ENCODE measurements at places on chromosomes 1 and 21.

DNA sequence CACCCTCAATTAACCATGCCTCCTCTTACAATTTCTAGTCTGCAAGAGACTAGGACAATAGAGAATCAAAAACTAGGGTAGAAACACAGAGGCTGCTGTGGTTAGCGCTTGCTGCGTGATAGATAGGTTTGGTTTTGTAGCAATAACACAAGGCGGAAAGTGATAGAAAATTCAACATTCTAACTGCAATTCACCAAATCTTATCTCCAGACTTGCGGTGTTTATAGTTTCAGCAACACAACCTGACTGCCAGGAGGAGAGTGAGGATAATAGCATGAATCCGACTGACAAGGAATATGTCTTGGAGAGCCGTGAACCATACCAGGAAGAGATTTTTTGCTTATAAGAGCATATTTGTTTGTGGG lies 30.7 kb upstream of the IFNAR2 start:
- no peak for DNase-seq

DNA sequence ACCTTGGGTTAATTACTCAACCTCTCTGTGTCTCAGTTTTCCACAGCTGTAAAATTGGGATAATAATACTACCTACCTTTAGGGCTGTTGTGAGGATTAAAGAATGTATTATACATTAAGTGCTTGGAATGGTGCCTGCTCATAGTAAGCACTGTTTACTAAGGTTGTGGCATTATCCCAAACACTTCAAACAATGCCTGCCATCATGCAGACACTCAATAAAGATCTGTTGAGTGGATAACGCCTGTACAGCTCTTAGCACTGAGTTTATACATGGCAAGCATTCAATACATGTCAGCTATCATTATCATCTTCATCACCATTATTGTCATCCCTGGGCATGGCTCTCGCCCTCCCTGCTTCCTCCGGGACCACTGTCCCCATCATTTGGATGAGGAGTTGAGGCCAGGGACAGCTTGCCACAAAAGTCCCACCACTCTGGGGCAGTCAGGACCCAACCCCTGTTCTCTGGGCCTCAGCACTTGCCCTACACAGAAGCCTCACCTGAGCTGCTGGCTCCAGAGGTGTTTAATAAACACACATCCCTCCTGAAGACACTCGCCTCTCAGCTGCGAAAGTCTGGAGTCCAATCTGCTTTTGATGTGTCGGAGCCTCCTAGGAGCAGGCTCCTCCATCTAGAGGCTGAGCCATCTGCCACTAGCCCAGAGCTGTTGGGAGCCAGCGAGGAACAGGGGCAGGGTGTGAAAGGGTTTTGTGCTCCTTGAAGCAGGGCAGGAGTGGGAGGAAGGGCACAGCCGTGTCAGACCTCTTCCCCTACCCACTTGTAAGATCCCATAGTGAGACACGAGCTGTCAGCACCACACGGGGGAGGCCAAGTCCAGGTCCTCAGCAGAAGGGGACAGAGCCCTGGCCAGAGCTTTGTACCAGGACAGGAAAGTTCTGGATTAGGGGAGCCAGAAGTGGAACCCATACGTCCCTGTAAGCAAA lies 80.9 kb upstream of the ZC3H12A start:
- DNase-seq = no peak

DNA sequence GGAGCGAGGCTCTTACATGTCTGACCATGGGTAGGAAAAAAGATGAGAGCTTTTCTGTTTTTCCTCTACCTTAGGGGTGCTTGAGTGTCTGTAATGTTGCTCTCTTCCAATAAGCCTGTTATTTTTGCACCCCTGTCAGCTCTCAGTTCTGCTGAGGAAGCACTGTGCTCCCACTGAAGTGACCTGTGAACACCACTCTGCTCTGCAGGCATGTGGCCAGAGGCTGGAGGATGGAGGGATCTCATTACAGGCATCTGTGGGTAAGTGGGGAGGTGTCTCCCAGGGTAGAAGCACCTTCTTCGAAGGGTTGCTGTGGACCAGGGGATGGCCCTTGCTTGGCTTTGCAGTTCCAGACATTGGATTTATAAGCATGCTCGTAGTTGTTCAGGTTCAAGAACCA lies 56.8 kb upstream of the RBM15 start:
- DNase-seq = no peak

- no peak for DNase-seq
Observed at GRCh38 chr1:210935905-210936304, 198.0 kb downstream of the KCNH1 start.

GRCh38 chr1:48649880-48650279 lies 126.8 kb downstream of the BEND5 start:
- DNase-seq = no peak

GRCh38 chr1:221696718-221697461 lies 45.0 kb downstream of the DUSP10 start:
- DNase-seq = no peak

DNA sequence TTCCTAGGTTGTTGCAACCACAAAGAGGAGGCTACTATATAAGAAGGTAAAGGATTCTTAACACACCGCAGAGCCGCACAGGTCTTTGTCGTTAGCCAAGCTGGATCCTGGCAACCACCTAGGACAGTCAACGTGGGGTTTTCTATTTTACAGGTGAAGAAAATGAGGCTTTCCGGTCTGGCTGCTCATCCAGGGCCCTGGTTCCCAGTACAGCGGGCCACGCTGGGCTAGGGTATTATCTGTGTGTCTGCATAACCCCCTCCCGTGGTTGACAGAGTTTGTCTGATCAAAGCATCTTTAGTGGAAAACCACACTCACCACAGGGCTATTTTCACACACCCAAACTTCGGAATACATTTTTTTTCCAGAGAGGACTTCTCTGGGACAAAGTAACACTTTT lies 39.0 kb upstream of the PDE9A start:
- no peak for DNase-seq

- DNase-seq = peak; percentile 83
Observed at GRCh38 chr1:206507284-206508129, at the start of gene RASSF5. RASSF5 (plus strand) TSS chr1:206507531; CDS start chr1:206507603, 72 bp downstream.

- DNase-seq = no peak
Observed at GRCh38 chr21:32770871-32771523, 558 bp downstream of the PAXBP1 start.

DNA sequence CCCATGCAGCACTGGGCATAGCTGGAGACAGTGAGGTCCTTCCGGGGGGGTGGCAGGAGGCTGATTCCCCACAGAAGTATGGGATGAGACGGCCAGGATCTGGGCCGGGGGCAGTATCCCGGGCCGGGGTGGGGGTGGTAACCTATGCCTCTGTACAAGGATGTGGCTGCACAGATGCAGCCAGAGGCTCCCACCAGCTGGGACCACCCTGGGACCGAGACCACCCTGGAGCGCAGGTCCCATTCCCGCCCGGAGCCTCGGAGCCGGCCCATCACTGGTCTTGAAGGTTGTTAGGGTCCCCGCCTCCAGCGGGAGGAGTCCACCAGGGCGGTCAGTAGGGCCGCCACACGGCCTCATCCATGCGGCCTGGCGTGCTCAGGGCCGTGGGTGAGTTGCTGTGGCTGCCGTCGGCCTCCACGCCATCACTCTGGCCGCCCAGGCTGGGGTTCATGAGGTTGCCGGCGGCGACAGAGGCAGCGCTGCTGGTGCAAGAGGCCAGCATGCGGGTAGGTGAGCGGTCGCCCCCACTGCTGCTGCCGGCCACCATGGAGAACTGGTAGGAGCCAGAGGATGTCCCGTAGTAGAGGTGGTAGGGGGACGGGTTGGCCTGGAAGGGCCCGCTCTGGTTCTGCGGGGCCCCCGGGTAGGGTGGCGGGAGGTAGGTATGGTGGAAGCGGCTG lies 28.1 kb downstream of the RUNX3 start:
- no peak for DNase-seq

GRCh38 chr1:235265900-235266299 lies 62.1 kb downstream of the ARID4B start:
- no peak for DNase-seq

DNA sequence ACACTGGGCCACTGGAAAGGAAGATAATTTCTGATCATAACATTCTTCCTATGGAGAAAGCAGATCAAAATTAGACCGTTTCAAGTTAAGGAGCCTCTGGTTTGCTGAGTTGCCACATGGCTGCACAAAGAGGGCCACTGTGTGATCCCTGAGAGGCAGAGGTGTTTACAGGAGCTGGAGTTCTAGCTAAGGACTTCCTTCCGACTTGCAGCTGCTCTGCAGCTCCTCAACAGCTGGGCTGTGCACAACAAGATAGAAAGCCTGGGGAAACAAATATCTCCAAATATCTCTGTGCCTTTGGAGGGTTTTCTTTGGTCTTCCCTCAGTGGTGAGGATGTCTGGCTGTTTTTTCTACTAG lies 26.8 kb downstream of the GADD45A start:
- DNase-seq = no peak

DNA sequence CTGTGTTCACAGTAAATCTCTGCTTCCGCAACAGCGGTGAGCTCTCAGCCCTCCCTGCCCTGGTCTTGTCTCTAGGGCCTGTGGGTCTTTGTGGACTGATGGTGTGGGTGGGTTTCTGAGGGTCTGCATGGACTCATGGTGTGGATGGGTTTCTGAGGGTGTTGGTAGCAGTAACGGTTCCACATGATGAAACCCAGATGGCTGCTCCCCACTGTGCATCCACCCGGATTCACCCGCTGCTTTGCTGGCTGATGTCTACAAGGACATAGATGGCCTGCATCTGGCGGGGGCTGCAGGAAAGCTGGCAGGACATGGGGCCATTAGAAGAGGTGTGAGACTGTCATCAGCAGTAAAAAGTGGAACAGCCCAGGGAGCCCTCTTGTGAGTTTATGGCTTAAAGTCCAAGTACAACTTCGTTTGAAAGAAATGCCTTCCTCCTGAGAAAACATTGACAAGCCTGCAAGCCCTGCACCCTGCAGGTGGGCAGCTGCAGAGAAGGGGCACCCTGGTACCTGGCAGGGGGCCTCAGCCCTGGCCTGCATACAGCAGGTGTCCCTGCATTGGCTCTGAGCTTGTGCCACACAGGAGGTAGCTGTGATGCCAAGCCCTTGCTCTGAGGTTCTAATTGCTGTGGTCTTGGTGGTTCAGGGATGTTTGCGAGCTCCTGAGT lies 156.9 kb upstream of the COL6A1 start:
- DNase-seq = no peak

DNA sequence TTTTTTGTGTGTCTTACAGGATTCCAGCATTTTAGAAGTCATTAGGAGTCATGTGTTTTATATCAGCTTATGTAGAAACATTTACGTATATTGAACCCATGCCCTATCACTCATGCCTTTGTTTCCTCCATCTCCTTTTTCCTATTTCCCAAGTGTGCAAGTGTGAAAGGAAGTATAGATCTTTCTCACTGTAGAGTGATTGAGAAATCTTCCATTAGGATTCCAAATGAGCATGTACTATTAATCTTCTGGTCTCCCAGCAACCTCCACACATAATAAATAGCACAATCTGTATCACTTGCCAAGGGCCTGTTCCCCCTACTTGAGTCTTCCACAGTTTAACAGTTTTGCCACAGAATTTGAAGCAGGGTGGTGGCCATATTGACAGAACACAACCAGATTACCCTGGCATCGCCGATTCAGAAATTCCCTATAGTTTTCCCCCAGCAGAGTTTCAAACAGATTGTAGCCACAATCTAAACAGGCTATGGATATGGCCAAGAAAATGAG lies 1052.8 kb downstream of the TTLL7 start:
- DNase-seq = no peak

GRCh38 chr1:157515709-157516108 lies 36.6 kb downstream of the FCRL5 start:
- no peak for DNase-seq

DNA sequence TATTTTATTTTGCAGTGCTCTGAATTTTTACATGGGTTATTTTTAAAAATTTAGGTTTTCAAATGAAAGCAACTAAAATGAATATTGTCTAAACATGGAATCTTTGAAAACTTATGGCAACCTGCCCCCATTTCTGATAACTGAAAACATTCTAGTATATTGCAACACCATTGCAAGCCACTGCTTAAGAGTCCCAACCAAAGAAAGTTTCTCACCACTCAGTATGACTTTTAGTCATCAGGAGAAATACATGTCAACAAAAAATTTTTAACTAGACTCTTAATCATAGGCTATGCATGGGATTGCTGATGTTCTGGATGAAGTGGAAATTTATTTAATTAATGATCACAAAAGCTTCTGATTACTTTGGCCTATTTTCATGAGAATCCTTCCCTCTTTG lies 112.1 kb downstream of the TNFSF18 start:
- DNase-seq = no peak

DNA sequence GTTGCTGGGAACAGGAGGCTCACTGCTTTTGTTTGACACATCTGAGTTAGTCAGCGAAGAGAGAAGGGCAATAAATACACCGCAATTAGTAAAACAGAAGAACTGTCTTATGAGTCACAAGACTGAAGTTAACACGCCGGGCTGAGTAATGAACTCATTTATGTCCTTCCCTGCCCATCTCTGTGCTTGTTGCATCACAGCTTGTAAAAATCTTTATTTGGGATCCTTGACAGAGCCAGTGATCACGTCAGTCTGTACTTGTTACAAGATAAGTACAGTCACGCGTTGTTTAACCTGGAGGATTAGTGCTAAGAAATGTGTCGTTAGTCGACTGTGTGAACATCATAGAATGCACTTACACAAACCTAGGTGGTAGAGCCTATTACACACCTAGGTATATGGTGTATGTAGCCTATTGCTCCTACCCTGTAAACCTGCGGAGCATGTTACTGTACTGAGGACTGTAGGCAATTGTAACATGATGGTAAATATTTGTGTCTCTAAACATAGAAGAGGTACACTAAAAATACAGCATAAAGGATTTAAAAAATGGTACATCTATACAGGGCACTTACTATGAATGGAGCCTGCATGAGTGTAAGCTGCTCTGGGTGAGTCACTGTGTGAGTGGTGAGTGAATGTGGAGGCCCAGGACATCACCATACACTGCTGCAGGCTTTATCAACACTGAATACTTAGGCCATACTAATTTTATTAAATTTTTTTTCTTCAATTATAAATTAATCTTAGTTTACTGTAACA lies 272.2 kb downstream of the TNR start:
- DNase-seq = no peak

Data from stimulated activated CD4-positive, alpha-beta T cell treated with anti-CD3 and anti-CD28 coated beads, Interleukin-4, amount 100 ng/mL, for 4 hours (primary cell).